ENCODE measurements at places on chromosomes 2 and 18.
A peak's percentile ranks its signal among the peaks of the same experiment; 100 is the strongest.

DNA sequence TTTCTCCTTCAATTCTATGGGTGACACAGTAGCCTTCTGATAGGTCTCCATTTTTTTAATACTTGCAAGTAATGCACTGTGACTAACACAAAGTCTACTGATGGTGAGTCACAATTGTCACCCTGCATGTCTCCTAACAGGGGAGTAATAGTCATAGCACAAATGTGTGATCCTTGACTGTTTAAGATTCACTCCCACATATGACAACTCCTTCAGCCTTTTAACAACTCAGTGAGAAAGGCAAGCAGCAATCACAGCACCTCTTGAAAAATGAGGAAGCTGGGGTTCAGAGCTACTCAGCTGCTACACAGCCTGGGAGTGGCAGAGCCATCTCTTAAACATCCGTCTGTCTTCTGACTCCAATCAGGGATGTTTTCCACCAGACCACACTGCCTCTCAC is 63.8 kb downstream of the EHD3 start:
- ATAC-seq, result peak; percentile 85

DNA sequence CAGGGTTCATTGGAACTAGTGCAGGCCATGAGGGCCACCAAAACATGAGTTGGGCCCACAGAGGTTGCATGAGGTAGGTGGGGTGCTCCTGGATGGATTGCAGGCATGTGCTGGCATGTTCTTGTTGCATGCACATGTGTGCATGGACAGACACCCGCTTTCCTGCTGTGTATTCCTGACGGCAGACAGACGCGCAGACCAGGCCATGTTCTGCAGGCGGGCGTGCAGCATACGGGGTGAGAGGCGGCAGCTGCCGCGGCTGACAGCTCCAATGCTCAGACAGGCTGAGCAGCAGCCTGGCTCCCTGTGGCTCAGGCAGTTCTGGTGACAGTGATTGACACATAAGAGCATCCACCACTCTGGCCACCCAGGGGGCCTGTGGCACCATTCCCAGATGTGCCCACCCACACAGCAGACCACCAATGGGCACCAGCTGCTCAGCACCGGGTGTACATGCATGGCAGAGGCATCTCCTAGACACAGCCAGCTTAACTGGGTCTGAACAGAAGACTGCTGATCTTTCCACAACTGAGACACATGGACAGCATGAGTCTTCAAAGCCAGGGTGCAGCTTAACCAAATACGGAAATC is 21.2 kb downstream of the HS1BP3 start:
- ATAC-seq, result no peak

DNA sequence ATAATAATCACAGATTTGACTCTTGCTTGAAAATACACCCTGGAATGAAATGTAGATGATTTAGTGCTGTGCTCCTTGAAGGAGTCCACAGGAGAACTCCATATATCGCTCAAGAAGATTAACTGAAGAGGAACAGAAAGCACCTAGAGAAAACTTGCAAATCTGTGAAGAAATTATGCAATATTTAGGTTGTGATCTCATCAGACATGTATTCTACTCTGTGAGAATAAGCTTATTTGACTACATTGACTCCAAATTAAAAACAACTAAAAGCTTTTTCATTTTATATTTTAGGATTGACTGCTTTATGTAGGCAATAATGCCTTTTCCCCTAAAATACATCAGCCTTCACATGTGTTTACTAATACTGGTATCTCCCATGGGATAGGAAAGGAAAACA is 906.6 kb upstream of the LRATD1 start:
- ATAC-seq, result no peak

DNA sequence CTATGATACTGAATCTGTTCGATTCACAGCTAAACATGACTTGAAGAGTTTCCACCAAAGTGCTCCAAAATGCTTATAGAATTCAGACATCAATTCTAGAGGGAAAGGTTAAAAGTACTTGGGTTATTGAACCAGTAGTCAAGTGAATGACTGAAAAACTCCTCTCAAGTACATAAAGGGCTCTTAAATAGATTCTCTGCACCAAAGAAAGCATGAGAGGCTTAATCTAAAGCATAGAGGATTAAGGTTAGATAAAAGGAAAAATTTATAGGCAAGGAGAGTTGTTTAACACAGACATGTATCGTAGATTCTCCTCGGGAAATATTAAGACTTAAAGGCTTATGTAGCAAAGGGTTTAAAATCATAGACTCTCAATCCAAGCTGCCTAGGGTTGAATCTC is 701.4 kb downstream of the ERBB4 start:
- ATAC-seq, result no peak

- ATAC-seq, result peak; percentile 95
Measured at GRCh38 chr18:3623769-3624545, 174.0 kb downstream of the TGIF1 start.

DNA sequence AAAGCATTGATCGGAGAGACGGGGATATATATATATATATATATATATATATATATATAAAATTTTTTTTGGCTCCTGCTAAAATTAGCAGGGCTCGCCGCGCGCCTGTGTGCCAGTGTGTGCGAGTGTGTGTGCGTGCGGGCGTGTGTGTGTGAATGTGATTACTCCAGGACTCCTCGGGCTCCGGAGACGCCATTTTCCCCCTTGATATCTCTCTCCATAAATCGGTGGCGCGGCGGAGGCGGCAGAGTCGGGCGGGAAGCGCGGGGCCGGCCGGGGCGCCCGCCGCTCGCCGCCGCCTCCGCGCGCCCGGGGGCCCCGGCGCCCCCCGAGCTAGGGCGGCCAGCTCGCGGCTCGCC is 795 bp upstream of the SETBP1 start:
- ATAC-seq, result no peak

GRCh38 chr2:36708041-36708741 is 11.7 kb downstream of the VIT start:
- ATAC-seq, result no peak

DNA sequence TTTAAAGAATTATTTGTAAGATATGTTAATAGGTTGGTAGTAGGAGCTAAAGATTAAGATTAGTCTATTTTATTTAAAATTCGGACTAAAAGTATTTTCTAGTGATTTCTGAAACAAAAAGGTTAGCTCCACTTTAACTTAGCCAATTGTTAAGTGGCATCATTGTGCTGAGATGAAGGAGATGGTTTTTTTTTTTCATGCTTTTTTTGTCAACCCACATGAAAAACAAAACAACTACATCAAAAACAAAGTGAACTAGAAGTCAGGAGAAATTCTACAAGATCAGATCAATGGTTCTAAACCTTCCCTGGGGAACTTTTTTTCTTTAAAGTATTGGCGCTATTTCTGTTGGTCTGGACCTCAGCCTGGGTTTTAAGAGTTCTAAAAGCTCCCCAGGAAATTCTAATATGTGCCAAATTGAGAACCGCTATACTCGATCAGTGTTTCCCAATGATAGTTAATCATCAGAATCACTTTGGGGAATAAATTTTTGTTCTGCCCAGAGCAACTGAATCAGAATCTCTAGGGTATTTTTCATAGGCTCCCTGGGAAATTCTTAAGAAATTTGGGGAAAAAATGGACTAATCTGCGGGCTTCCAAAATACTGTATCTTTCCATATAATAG is 2.3 kb downstream of the ZC3H6 start:
- no peak for ATAC-seq

DNA sequence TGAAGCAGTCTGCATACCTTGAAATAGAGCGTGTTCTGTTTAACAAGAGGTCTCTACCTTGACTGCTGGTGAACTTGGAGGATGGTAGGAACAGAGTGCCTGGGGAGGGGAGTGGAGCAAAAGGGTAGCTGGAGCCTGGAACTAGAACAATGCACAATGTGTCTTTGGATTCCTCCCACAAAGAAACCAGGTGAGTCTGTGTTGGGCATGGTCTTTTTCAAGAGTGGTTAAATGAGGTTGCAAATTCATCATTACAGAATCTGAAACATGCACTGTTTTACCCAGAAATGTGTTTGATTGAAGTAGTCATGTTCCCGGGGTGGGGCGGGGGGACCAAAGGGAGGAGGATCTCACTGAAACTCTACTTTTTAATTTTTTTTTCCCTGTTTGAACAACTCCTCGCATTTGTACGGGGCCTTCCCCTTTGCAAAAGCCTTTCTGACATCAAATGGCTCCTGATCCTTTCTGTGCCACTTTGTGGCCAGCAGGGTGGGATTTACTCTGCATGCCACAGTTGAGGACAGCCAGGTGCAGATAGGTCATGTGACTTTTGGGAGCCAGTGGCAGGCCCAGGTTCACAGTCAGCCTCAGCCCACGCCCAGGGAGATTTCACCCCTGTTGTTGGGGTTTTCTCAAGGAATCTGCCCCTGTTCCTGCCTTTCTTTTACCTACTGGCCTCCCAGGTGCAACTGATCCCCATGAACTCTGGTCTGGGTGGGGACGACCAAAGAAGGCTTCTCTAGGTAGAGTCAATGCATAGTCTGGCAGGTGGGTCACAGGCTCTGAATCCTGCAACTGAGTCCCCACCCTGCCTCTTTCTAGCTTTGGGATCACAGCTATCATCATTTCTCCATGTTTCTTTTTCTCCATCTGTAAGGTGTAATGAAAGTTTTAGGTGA is 28.2 kb downstream of the MYCN start:
- no peak for ATAC-seq

DNA sequence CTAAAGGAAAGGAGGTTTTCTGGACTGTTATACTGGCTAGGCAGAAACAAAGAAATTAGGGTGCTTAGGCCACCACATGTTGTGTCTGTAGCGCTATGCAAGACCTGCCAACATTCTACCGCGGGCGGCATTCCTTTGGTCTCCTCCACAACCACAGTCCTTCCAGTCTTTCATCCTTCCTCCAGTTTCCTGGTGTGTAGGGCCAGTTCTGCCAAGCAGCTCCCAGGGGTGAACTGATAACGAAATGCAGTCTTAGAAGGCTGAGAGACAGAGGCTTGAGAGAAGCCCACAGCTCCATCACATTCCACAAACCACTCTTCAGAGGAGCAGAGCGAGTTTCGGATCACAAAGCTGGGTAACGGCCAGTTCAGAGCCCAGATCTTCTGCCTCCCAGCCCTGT is 19.5 kb upstream of the CXXC1 start:
- ATAC-seq, result no peak

DNA sequence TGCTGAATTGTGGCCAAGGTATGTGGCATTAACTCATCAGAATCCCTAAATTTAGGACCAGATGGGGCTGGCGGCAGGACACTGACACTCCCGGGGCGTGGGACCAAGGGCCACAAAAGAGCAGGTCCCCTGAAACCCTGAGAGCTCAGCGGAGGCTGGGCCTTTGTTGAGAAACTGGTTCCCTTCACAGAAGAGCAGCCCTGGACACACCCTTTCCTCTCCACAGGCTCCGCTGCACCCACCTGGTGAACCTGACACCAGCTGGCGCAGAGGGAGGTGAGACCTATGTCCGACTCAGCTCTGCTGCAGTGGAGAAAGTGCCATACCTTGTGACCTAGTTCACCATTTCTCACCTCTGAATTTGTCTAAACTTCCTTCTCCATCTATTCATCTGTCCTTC is 119.5 kb downstream of the RTP5 start:
- no peak for ATAC-seq

DNA sequence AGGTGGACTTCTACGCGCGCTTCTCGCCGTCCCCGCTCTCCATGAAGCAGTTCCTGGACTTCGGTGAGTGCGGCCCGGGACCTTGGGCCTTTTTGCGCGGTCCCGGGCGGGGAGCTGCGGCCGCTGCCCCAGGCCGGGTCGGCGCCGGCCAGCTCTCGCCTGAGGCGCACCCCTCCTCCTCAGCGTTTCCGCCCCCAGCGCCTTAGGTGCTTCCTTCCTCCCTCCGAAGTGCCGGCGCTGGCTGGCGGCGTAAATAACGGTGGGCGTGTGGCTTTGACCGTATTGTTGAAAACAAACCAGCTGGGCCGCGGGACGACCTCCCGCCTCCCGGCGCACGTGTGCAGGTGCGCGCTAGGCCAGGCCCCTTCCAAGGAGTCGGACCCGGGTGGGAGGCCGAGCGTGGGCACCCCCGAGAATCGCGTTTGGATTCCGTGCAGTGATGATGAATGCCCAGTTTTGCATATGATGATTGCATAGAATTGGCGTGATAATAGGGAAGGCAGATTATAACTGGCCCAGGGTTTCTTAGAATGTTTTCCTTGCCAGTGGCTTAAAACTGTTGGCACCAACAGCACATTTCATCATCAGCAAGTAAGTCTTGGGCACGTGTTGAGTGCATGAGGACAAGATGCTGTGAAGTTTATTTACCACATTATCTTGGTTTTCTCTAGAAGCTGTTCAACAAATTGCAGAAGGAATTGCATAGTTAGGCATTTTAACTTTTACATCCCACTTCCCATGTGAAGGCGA is 569 bp downstream of the PDK1 start:
- peak; percentile 51 for ATAC-seq

- no peak for ATAC-seq
Measured at GRCh38 chr2:45855374-45855773, 203.9 kb downstream of the PRKCE start.

- no peak for ATAC-seq
Measured at GRCh38 chr2:163177592-163177991, 339.0 kb upstream of the KCNH7 start.

- peak; percentile 38 for ATAC-seq
Measured at GRCh38 chr18:11963991-11964484, 17.3 kb upstream of the IMPA2 start.

- ATAC-seq, result peak; percentile 92
Measured at GRCh38 chr2:108988796-108989713, at the start of gene EDAR. TSS of gene EDAR (minus strand) at chr2:108989220. CDS start at chr2:108931014, 58,206 bp downstream.

GRCh38 chr2:158803506-158803905 is 8.4 kb downstream of the DAPL1 start:
- ATAC-seq, result no peak

DNA sequence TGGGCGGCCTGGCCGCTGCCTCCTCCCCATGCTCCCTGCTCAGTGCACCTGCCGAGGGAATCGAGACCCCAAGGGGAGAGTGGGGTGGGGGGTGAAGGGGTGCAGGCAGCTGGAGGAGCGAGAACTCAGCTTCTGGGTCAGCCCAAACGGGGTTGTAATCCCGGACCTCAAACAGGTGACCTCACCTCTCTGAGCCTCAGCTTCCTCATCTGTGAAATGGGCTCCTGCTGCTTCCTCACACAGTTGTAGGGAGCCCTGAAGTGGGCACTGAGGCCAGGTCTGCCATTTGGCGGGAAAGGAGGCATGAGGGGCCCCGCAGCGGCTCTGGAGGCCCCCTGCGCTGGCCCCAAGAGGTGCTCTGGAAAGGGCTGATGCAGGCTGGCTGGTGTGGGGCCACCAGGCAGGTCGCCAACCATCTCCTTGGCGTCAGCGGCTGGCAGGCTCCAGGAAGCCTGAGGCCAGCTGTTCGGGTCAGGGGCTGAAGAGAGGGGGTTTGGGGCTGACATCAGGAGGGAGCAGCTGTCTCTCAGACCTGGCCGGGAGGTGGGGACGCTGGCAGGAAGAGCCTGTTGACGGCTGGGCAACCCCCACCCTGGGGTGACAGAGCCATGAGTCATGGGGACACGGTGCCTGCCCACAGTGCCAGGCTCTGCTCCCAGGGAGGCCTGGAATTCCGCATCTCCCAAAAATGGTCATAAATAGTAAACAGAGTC is 4.9 kb downstream of the KLHL30 start:
- ATAC-seq, result peak; percentile 51

DNA sequence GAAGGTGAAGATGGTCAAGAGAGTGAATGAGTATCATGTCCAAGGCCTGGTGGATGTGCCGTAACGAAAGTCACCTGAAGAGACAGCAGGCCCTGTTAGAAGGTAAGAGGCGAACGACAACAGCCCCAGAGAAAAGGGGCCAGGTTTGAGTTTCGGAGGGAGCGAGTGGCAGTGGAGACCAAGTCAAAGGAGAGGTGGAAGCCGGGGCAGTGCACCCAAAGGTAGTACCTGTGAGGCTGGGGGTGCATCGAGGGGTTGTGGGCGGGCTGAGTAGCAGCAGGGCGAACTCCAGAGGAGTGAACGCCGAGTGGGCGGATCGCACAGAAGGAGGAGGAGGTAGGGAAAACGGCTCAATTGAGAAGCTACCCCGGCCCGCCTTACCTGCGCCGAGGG is 358 bp downstream of the USP37 start:
- peak; percentile 62 for ATAC-seq

GRCh38 chr2:216033403-216033802 is 20.1 kb upstream of the MREG start:
- no peak for ATAC-seq
